ENCODE measurements at places on chromosomes 1 and 21. TPM values are rescaled to one million over a fixed set of nuclear protein-coding genes. Genes with fewer than 3 reads are reported as not detected.

DNA sequence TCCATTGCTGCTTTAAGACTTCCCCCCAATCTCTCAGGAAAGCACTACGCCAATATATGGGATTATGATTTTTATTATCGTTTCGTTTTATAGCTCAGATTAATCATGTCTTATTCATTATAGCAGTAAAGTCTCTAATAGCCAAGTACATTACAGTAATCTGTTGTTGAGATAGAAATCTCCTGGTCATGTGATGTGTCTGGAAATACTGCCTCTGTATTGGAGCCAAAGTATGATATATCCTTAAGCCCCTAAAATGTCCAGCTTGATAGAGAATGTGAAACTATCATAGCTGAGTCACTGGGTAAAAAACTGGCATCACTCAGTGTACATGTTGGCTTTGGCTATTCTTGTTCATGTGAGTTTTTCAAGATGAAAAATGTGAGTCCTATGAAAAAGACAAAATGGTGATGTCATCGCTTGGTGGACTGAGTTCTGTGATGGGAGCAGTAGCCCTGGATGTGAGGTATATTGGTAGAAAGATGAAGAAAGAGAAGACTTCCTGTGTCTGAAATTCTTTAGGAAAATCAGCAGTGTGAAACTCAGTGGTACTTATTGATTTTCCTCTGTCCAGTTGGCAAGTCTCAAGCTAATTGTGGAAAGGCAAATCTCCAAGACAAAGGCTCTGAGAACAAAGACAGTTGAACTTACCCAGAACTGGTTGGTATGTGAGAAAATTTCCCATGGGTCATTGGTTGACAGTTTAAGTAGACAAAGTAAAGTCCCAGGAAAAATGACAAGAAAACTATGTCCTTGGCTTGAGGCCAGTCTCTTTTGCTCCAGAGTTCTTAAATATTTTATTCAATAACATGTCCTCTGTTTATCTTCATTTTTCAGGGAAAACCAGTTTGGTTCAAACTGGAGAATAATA is 76.2 kb downstream of the BRINP2 start:
- no peak overlapping the region for H3K27ac ChIP-seq

DNA sequence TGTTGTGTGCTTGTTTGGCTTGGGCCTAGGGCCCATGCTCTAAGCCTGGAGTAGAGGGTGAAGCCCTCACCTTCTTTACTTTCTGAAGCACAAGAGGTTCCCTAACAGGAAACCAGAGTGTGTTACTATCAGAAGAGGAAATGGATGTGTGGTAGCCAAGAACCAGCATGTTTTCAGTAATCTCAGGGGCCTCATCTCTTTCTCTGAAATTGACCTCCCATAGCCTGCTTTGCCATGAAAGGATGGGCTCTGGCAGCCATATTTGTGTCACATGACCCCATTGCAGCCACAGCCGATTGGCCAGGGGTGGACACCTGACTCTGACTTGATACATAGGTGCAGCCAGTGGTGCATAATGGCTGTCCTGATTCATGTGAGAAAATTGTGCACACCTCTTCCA is 18.6 kb downstream of the A3GALT2 start:
- H3K36me3 ChIP-seq, result peaks cover 8% of the 10 kb centered on the region
- peak overlapping the region; percentile 68 for H3K27ac ChIP-seq
- peaks cover 5% of the 10 kb centered on the region for H3K27me3 ChIP-seq

GRCh38 chr1:78292361-78292760 is 198.4 kb upstream of the PTGFR start:
- H3K4me3 ChIP-seq, result no peak overlapping the region
- H3K36me3 ChIP-seq, result no peaks in the 10 kb centered on the region
- DNase-seq, result no peak
- H3K4me1 ChIP-seq, result no peaks in the 10 kb centered on the region
- H3K27ac ChIP-seq, result no peak overlapping the region

GRCh38 chr1:21638531-21639341 is 30.4 kb downstream of the RAP1GAP start:
- no peak for DNase-seq
- no peaks in the 10 kb centered on the region for H3K36me3 ChIP-seq
- no peak overlapping the region for H3K27ac ChIP-seq
- no peaks in the 10 kb centered on the region for H3K4me1 ChIP-seq
- peaks cover 8% of the 10 kb centered on the region for H3K27me3 ChIP-seq

- H3K4me3 ChIP-seq, result no peak overlapping the region
- no peaks in the 10 kb centered on the region for H3K27me3 ChIP-seq
- no peak overlapping the region for H3K27ac ChIP-seq
Measured at GRCh38 chr1:201226178-201226514, 35.5 kb downstream of the IGFN1 start.

Gene ZSCAN20
- polyA plus RNA-seq, result 0.33 TPM

GRCh38 chr1:22122273-22123070 is 20.4 kb downstream of the WNT4 start:
- H3K27ac ChIP-seq, result no peak overlapping the region
- H3K4me3 ChIP-seq, result no peak overlapping the region
- peaks cover 14% of the 10 kb centered on the region for H3K4me1 ChIP-seq
- DNase-seq, result no peak
- peaks cover 2% of the 10 kb centered on the region for H3K27me3 ChIP-seq

DNA sequence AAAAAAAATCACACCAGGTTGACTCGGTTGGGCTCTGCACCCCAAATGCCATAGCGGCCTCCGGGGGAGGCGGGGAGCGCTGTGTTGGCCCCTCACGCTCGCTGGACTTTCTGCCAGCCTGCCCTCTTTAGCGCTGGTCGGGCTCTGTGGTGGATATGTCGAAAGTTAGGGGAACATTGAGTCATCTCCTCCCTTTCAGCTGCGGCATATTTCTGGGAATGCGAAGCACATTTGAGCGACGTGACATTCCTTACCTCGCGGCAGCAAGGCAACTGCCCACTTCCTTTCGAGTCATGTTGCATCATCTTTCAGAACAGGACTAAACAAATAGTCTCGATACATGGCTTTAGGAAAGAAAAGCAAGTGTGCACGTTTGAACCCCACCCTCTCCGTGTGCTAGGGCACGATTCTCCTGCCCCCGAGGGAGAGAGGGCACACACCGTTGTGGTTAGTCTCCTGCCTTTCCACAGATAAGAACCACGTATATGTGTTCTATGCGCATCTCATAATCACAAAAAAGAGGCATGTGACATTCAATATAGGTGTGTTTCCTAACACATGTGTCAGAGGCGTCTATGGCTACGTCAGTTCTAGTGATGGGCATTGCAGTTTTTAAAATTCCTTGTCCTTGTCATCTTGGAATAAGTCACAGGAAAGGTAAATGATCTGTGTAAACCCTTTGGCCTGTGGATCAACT is 105.9 kb upstream of the SLC45A1 start:
- DNase-seq, result no peak
- H3K4me3 ChIP-seq, result no peak overlapping the region
- H3K27me3 ChIP-seq, result peaks cover 8% of the 10 kb centered on the region
- H3K27ac ChIP-seq, result no peak overlapping the region
- H3K36me3 ChIP-seq, result no peaks in the 10 kb centered on the region

GRCh38 chr1:239436286-239436685 is 49.9 kb downstream of the CHRM3 start:
- DNase-seq, result no peak
- H3K4me3 ChIP-seq, result no peak overlapping the region

- H3K4me1 ChIP-seq, result peaks cover 51% of the 10 kb centered on the region
- peaks cover 12% of the 10 kb centered on the region for H3K27me3 ChIP-seq
- peak overlapping the region; percentile 40 for H3K4me3 ChIP-seq
- no peaks in the 10 kb centered on the region for H3K36me3 ChIP-seq
- H3K27ac ChIP-seq, result peak overlapping the region; percentile 12
Measured at GRCh38 chr1:227732586-227733308, 2.4 kb downstream of the JMJD4 start.

GRCh38 chr21:26794597-26795411 is 50.4 kb downstream of the ADAMTS1 start:
- H3K4me1 ChIP-seq, result peaks cover 11% of the 10 kb centered on the region
- no peak overlapping the region for H3K4me3 ChIP-seq
- no peak for DNase-seq
- H3K36me3 ChIP-seq, result no peaks in the 10 kb centered on the region
- no peak overlapping the region for H3K27ac ChIP-seq
- peaks cover 2% of the 10 kb centered on the region for H3K27me3 ChIP-seq

GRCh38 chr21:9750341-9751086 is 770.9 kb upstream of the TPTE start:
- no peaks in the 10 kb centered on the region for H3K27me3 ChIP-seq
- H3K27ac ChIP-seq, result no peak overlapping the region
- H3K36me3 ChIP-seq, result no peaks in the 10 kb centered on the region
- no peak overlapping the region for H3K4me3 ChIP-seq
- DNase-seq, result no peak
- no peaks in the 10 kb centered on the region for H3K4me1 ChIP-seq

DNA sequence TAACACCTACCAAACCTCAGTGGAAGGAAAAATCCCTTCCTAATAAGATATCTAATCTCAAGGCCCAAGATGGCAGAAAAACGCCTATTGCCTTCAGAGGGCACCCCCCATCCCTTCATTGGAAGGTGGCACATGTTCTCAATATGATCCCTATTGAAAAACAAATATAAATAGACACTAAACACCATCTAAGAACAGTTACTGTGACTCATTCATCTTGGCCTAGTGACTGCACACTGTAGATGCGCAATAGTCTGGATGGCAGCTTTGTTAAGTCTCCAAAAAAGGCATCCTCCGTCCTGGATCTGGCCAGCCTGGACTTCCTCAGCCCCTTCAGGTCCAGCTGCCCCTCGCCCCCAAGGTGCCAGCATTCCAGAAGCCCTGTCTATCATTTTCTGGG is 121.9 kb downstream of the CAPN8 start:
- H3K27me3 ChIP-seq, result peaks cover 4% of the 10 kb centered on the region
- no peaks in the 10 kb centered on the region for H3K4me1 ChIP-seq
- no peak overlapping the region for H3K27ac ChIP-seq
- no peak overlapping the region for H3K4me3 ChIP-seq
- H3K36me3 ChIP-seq, result no peaks in the 10 kb centered on the region

DNA sequence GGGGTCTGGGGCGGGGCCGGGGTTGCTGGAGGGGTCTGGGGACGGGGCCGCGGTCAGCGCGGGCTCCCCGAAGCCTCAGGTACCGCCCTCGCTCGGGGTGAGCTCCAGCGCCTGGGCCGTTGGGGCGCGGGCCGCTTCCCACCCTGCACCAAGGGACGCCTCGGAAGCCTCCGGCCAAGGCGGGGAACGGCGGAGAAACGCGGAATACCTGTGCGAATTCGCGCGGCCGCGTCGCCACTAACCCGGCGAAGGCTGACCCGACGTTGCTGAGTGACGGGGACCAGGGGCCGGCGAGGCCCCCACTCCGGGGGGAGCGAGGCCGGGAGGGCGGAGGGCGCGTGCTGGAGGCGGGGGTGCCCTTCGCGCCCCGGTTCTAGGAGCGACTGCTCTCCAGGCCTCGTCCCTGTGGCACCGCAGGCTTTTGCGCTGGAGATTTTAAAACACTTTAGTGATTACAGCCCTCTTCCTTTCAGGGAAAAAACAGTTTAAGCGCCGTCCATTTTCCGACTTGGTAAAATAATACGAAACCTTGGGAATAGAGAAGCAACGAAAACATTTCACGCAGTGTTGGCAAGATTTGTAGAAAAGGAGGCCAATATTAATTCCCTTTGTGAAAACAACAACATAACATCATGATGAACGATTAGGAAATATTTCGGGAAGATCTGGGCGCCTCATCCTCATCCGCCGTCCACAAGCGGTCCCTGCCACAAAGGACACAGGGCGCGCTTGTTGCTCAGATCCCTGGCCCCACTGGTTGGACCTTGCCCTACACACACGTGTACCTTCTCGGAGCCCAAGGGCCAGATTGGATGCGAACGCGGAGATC is 971 bp upstream of the GNG4 start:
- H3K4me3 ChIP-seq, result peak overlapping the region; percentile 63
- no peak overlapping the region for H3K27ac ChIP-seq
- no peak for DNase-seq
- H3K27me3 ChIP-seq, result peaks cover 50% of the 10 kb centered on the region

GRCh38 chr1:207027206-207027777 is 5.3 kb downstream of the C1orf116 start:
- H3K27ac ChIP-seq, result no peak overlapping the region
- H3K4me1 ChIP-seq, result no peaks in the 10 kb centered on the region
- peaks cover 6% of the 10 kb centered on the region for H3K27me3 ChIP-seq
- no peak for DNase-seq
- no peaks in the 10 kb centered on the region for H3K36me3 ChIP-seq
- no peak overlapping the region for H3K4me3 ChIP-seq

GRCh38 chr1:56331207-56331891 is 248.0 kb downstream of the PLPP3 start:
- no peak for DNase-seq
- no peaks in the 10 kb centered on the region for H3K4me1 ChIP-seq
- H3K27ac ChIP-seq, result no peak overlapping the region
- H3K4me3 ChIP-seq, result no peak overlapping the region
- no peaks in the 10 kb centered on the region for H3K36me3 ChIP-seq
- peaks cover 5% of the 10 kb centered on the region for H3K27me3 ChIP-seq

DNA sequence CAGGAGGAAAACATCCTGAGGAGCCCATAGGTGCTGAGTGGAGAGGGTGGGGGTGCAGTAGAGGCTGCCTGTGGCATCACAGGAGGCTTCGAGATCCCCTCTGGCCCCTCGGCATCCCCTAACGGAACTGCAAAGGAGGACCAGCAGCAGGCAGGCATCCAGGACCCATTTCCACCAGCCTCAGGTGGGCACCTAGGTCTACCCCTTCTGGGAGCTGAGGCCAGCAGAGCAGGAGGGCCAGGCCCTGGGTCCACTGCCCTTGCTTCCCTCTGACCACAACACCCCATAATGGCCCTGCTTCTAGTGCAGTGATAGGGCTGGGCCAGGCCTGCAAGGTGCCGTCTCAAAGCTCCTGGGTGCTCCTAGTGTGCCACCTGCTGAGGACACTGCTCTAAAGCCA is 723.0 kb downstream of the PTPRU start:
- no peak overlapping the region for H3K27ac ChIP-seq
- H3K4me1 ChIP-seq, result peaks cover 4% of the 10 kb centered on the region
- no peak overlapping the region for H3K4me3 ChIP-seq

DNA sequence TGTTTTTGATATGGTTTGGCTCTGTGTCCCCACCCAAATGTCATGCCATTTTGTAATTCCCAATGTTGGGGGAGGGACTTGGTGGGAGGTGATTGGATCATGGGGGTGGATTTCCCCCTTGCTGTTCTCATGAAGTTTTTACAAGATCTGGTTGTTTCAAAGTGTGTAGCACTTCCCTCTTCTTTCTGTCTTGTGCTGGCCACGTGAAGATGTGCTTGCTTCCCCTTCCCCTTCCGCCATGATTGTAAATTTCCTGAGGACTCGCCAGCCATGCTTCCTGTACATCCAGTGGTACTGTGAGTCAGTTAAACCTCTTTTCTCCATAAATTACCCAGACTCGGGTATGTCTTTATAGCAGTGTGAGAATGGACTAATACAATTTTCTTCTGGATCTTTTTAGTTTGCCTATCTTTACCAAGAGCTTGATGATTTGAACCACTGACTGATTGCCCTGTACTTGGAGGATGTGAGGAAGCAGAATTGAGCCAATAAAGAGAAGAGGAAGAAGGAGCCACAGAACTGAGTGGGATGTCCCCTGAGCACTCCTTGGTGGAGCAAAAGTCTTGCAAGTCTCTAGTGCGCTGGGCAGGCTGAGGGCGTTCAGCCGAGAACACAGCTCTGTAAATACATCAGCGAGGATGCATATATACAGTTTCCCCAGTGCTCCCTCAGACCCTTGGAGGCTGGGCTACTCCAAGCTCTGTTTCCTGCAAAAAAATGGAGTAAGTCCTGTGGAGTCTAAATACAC is 102.6 kb downstream of the CYYR1 start:
- H3K4me3 ChIP-seq, result no peak overlapping the region
- H3K27ac ChIP-seq, result no peak overlapping the region
- H3K36me3 ChIP-seq, result no peaks in the 10 kb centered on the region
- no peak for DNase-seq
- H3K27me3 ChIP-seq, result peaks cover 2% of the 10 kb centered on the region

Gene TSPAN2
- polyA plus RNA-seq, result 76.2 TPM

Gene RNF11
- 38.0 TPM for polyA plus RNA-seq

Gene APP
- 2.4 TPM for polyA plus RNA-seq

Gene PAPPA2
- not detected for polyA plus RNA-seq

GRCh38 chr1:237702161-237702560 is 188.6 kb downstream of the ZP4 start:
- no peak overlapping the region for H3K27ac ChIP-seq
- H3K4me1 ChIP-seq, result no peaks in the 10 kb centered on the region
- H3K36me3 ChIP-seq, result peaks cover 5% of the 10 kb centered on the region

Measured in immature natural killer cell (primary cell).